SJCRH30 (cell line): ENCODE measurements at places on chromosomes 11 and 22. TPM values are rescaled to one million over a fixed set of nuclear protein-coding genes. Genes with fewer than 3 reads are reported as not detected.

Gene KCNC1
- 5.2 and 6.7 TPM in 2 replicates for total RNA-seq

Gene KRTAP5-7
- not detected in 2 replicates for total RNA-seq

Gene RHOD
- total RNA-seq, result not detected in 2 replicates

Gene SRSF8
- total RNA-seq, result 6.4 and 10.9 TPM in 2 replicates

Gene KIAA1671
- total RNA-seq, result 19.7 and 20.4 TPM in 2 replicates

Gene SYT7
- 1.1 and 1.3 TPM in 2 replicates for total RNA-seq

Gene RHOG
- 15.5 and 17.4 TPM in 2 replicates for total RNA-seq

Gene THRSP
- total RNA-seq, result not detected in 2 replicates

- H3K27ac ChIP-seq, result no peak overlapping the region
- H3K4me1 ChIP-seq, result no peaks in the 10 kb centered on the region
- no peak for DNase-seq
- H3K27me3 ChIP-seq, result no peaks in the 10 kb centered on the region
Measured at GRCh38 chr11:132639403-132639802, 892.9 kb downstream of the OPCML start.

DNA sequence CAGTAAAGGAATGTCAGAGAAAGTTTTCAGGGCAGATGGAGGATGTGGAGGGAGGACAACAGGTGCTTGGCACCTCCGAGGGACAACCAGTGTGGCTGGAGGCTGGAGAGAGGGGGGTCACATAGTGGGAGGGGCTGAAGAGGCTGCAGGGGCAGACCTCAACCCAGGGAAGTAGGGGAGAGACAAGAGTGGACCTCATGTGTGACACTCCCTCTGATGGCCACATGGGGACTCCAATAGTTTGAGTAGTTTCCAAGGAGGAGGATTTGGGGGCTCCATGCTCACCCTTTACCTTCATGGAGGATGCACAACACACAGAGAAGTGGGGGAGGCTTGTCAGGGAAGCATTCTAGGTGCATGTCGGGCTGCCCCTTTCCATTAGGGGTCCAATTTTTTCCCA, 35.1 kb upstream of the ASPHD2 start:
- H3K27me3 ChIP-seq, result no peaks in the 10 kb centered on the region
- no peaks in the 10 kb centered on the region for H3K36me3 ChIP-seq
- no peak overlapping the region for H3K27ac ChIP-seq

DNA sequence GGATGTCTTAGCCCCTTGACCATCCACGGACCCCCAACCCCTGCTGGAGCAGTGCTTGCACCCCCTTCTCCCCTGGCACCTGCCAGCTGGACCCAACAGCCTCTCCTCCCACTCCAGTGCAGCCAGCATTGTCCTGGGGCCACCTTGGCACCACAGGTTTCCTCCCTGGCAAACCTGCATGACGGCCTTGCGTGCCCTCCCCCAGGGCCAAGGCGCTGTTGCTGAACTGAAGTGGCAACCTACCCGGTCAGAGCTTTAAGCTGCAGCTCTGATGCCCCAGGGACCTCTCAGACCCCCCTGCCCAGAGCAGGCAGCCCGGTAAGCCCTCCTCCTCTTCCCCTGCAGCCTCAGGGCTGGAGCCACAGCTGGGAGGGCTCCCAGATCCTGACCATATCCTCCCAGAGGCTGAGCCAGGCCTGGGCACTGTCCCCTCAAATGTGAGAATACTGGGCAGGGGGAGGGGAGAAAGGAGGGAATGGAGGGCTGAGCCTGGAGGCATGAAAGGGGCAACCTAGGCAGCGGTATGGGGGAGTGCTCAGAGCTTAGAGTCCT, 1.8 kb upstream of the LRRC75B start:
- no peaks in the 10 kb centered on the region for H3K27me3 ChIP-seq
- no peak overlapping the region for H3K27ac ChIP-seq
- peaks cover 3% of the 10 kb centered on the region; the same call in 1 of the 2 replicates for H3K4me1 ChIP-seq
- H3K4me3 ChIP-seq, result no peak overlapping the region
- H3K36me3 ChIP-seq, result no peaks in the 10 kb centered on the region

GRCh38 chr11:87391496-87391895, 353.8 kb downstream of the TMEM135 start:
- no peaks in the 10 kb centered on the region for H3K36me3 ChIP-seq
- H3K4me1 ChIP-seq, result no peaks in the 10 kb centered on the region
- no peaks in the 10 kb centered on the region for H3K27me3 ChIP-seq
- no peak for DNase-seq
- no peak overlapping the region for H3K27ac ChIP-seq

- no peaks in the 10 kb centered on the region for H3K36me3 ChIP-seq
- DNase-seq, result no peak
- H3K4me1 ChIP-seq, result no peaks in the 10 kb centered on the region
- H3K4me3 ChIP-seq, result no peak overlapping the region
- H3K27ac ChIP-seq, result no peak overlapping the region
- no peaks in the 10 kb centered on the region for H3K27me3 ChIP-seq
Measured at GRCh38 chr11:76944225-76944624, 83.5 kb downstream of the ACER3 start.

DNA sequence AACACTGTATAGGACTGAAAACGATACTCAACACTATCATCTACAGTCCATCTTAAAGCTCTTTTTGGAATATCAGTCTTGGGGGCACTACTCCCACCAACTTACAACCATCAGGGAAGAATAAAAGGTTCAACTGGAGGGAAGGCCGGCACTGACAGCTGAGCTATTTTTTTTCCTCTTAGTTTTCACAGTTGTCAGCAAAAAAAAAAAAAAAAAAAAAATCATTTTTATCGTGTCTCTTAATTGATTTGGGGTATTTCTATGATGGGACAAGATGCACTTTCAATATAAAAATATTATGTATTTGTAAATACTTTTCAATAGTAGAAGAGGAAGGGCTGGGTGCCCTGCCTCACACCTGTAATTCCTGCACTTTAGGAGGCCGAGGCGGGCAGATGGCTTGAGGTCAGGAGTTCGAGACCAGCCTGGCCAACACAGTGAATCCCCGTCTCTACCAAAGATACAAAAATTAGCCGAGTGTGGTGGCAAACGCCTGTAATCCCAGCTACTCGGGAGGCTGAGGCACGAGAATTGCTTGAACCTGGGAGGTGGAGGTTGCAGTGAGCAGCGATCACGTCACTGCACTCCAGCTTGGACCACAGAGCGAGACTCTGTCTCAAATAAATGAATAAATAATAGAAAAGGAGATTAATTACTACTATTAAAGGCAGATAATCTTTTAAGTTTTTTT, 1.5 kb downstream of the KIF18A start:
- no peak overlapping the region for H3K27ac ChIP-seq
- DNase-seq, result no peak
- H3K4me3 ChIP-seq, result peak overlapping the region; percentile 87
- peaks cover 12% of the 10 kb centered on the region; the same call in 1 of the 2 replicates for H3K4me1 ChIP-seq
- no peaks in the 10 kb centered on the region for H3K27me3 ChIP-seq

GRCh38 chr11:121321614-121322243, 29.2 kb downstream of the SC5D start:
- no peak overlapping the region for H3K27ac ChIP-seq
- H3K4me1 ChIP-seq, result no peaks in the 10 kb centered on the region
- no peak for DNase-seq
- H3K36me3 ChIP-seq, result no peaks in the 10 kb centered on the region

DNA sequence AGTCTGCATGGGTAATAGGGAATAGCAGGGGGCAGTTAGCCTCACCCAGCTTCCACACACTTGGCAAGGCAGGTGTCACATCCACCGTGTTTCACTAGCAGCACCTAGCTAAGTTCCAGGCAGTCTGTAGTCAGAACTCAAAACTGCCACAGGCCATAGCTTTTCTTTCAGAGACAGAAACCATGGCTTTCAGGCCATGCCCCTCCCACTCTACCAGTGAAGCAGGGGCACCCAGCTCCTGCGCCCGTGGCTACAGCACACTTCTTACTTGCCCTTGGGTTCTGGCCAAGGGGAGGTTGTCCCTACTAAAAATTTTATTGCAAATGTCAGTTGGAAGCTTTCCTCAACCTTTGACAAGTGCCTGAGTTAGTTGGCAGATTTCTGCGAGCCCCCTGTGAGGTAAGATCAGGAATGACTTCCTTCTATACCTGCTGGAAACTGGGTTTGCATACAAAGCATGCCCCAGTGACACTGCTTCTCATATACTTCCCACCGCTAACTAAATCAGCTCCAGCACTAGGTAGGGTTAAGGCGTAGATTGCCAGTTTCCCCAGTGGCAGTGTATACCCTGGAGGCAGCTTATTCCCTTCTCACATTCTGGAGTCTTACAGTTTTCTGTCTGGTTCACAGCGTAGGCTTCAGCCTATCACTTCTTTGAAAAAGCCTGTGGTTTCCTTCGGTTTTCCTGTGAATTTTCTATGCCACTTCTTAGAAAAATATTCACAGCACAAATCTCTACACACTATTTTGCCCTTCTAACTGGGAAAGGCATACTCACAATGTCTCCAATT, 139.0 kb upstream of the LUZP2 start:
- H3K27me3 ChIP-seq, result no peaks in the 10 kb centered on the region
- H3K4me1 ChIP-seq, result no peaks in the 10 kb centered on the region
- no peak for DNase-seq
- H3K36me3 ChIP-seq, result no peaks in the 10 kb centered on the region

- H3K4me1 ChIP-seq, result peaks cover 31% of the 10 kb centered on the region
- H3K4me3 ChIP-seq, result peak overlapping the region; percentile 30
- peak overlapping the region; percentile 68 for H3K27ac ChIP-seq
- H3K27me3 ChIP-seq, result no peaks in the 10 kb centered on the region
Measured at GRCh38 chr11:20762116-20762844, 92.9 kb downstream of the NELL1 start.

- H3K4me3 ChIP-seq, result no peak overlapping the region
- no peak overlapping the region for H3K27ac ChIP-seq
- no peaks in the 10 kb centered on the region for H3K4me1 ChIP-seq
Measured at GRCh38 chr22:17827466-17827865, 53.2 kb upstream of the BID start.

DNA sequence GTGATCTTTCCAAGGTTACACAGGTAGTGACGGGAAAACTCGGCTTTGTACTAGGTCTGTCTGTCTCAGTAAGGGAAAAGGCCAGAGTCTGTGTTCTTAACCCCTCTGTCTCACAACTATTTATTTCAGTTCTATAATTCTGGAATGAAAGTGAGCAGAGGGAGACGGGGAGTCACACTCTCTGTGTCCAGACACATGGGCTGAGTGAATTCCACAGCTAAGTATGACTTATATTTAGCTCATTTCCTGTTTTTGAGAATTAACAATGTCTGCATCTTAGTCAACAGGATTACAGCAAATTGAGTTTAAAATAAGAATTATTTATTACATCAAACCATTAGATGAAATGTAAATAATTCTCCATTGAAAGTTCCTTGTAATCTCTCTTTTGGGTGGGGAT, 62.5 kb upstream of the OR4B1 start:
- no peak overlapping the region for H3K4me3 ChIP-seq
- no peak for DNase-seq
- no peak overlapping the region for H3K27ac ChIP-seq
- H3K4me1 ChIP-seq, result no peaks in the 10 kb centered on the region

- H3K4me3 ChIP-seq, result peak overlapping the region; percentile 79
- H3K36me3 ChIP-seq, result no peaks in the 10 kb centered on the region
- H3K27me3 ChIP-seq, result no peaks in the 10 kb centered on the region
- H3K4me1 ChIP-seq, result no peaks in the 10 kb centered on the region
- H3K27ac ChIP-seq, result peak overlapping the region; percentile 45
Measured at GRCh38 chr11:62611705-62612365, 740 bp downstream of the EML3 start.

- no peak overlapping the region for H3K27ac ChIP-seq
- H3K4me1 ChIP-seq, result peaks cover 7% of the 10 kb centered on the region; the same call in 1 of the 2 replicates
- no peak overlapping the region for H3K4me3 ChIP-seq
Measured at GRCh38 chr11:67034350-67034749, 11.4 kb downstream of the SYT12 start.

- H3K36me3 ChIP-seq, result no peaks in the 10 kb centered on the region
- H3K27ac ChIP-seq, result no peak within 1 kb of the TSS
- H3K27me3 ChIP-seq, result no peaks in the 10 kb centered on the region
- no peak within 1 kb of the TSS for H3K4me3 ChIP-seq
Measured at GRCh38 chr11:5234381-5234834, at the start of gene HBD. Gene HBD, minus strand, starts transcription at chr11:5234483. Its CDS starts 50 bp downstream, at chr11:5234433.

DNA sequence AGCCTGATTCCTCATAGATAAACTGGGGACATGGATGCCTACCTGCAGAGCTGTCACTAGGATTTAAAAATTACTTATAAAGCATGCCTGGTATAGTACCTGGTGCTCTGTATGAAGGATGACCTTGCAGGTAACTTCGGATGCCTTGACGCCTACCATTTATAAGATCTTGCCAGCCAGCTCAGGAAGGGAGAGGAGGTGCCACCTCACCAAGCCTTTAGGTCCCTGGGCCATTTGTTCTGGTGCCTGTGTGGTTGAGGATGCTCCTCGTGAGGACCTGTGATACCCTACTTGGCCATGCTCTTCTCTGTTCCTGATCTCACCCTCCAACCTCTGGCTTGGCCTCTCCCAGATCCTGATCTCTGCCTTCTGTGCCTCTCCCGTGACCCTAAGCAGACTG, 85.2 kb downstream of the FDX1 start:
- no peaks in the 10 kb centered on the region for H3K4me1 ChIP-seq
- no peaks in the 10 kb centered on the region for H3K27me3 ChIP-seq
- no peak overlapping the region for H3K4me3 ChIP-seq
- no peak for DNase-seq
- no peaks in the 10 kb centered on the region for H3K36me3 ChIP-seq
- no peak overlapping the region for H3K27ac ChIP-seq

GRCh38 chr22:38347181-38347943, 30.1 kb upstream of the CSNK1E start:
- H3K36me3 ChIP-seq, result no peaks in the 10 kb centered on the region
- no peak overlapping the region for H3K4me3 ChIP-seq
- no peak overlapping the region; the same call in 1 of the 2 replicates for H3K27ac ChIP-seq
- peak; percentile 48 for DNase-seq

DNA sequence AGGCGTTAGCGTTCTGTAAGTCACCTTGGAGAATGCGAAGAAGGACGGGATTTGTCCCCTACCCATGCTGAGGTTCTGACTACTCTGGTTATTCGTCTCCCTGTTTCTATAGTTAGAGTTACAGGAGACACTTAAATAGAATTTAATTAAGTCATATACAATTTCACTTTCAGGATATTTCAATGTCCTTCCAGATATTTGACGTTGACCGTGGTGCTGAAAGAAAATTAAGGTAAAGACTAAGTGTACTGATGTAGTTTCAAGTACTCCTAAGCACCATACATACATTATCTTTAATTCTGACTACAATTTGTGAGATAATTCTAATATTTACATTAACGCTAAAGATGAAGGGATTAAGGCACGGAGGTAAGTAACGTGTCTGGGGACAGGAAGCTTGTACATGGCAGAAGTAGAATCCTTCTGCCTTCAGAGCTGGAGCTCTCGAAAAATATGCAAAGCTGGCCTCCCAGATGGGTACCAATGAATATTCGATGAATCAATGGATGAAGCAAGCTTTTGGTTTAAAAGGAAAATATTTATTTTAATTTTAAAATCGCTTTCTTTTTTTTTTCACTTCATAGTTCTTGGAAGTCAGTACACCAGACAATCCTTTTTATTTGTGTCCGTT, 539 bp upstream of the SLC36A4 start:
- no peak overlapping the region for H3K27ac ChIP-seq
- H3K4me1 ChIP-seq, result no peaks in the 10 kb centered on the region
- H3K36me3 ChIP-seq, result no peaks in the 10 kb centered on the region
- DNase-seq, result no peak
- peak overlapping the region; percentile 87 for H3K4me3 ChIP-seq
- H3K27me3 ChIP-seq, result no peaks in the 10 kb centered on the region

DNA sequence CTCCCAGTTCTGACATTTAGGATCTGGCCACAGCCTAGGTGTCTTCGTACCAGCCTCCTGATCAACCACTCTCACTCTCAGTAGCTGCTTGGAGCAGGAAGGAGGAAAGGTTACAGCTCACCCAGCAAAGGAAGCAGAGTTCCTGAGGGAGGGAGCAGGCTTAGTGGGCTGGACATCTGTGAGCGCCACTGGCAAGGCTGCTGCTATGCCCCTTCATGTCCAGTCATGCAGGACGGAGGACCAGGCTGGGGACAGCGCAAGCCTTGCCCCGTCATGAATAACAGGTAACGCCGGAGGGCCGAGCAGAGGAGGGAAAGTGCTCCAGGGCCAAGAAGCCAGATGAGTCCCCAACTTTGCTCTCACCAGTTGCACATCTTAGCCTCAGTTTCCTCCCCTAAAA, 25.8 kb downstream of the TPST2 start:
- no peak overlapping the region for H3K27ac ChIP-seq
- H3K27me3 ChIP-seq, result no peaks in the 10 kb centered on the region
- H3K4me1 ChIP-seq, result no peaks in the 10 kb centered on the region
- H3K4me3 ChIP-seq, result no peak overlapping the region
